Stimulated activated CD4-positive, alpha-beta T cell treated with anti-CD3 and anti-CD28 coated beads, Interleukin-1b, Interleukin-23, amount 100 ng/mL, for 4 hours (primary cell): ENCODE measurements at places on chromosomes 6 and 20.

GRCh38 chr6:141866731-141867497 lies 265.8 kb upstream of the GJE1 start:
- no peak for DNase-seq

DNA sequence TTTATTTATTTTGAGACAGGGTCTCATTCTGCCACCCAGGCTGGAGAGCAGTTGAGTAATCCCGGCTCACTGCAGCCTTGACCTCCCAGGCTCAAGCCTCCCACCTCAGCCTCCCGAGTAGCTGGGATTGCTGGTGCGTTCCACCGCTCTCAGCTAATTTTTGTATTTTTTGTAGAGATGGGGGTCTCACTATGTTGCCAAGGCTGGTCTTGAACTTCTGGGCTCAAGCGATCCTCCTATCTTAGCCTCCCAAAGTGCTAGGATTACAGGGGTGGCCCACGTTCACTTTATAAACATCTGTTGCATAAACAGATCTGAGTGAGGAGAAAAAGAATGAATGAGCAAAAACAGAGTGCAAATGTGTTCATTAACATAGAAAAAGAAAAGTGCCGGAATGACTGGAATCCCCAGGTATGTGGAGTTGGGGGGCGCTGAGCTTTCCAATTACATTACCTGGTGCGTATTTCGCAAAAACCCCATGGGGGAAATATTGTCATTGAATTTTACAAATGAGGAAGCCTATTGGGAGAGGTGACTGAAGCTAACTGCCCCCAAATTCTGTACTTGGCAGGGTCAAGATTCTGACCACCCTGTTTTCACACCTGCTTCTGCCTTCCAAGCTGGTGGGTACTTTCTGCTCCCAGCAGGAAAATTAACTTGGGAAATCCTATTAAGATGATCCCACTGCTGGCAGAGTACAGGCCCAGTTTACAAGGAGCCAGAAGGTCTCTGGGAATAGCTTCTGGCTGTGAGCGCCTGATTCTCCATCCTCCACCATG lies 207.7 kb upstream of the JARID2 start:
- DNase-seq, result no peak

- DNase-seq, result no peak
Measured at GRCh38 chr6:30656513-30656912, 9.6 kb downstream of the C6orf136 start.

GRCh38 chr6:150331344-150331743 lies 37.5 kb upstream of the IYD start:
- no peak for DNase-seq

DNA sequence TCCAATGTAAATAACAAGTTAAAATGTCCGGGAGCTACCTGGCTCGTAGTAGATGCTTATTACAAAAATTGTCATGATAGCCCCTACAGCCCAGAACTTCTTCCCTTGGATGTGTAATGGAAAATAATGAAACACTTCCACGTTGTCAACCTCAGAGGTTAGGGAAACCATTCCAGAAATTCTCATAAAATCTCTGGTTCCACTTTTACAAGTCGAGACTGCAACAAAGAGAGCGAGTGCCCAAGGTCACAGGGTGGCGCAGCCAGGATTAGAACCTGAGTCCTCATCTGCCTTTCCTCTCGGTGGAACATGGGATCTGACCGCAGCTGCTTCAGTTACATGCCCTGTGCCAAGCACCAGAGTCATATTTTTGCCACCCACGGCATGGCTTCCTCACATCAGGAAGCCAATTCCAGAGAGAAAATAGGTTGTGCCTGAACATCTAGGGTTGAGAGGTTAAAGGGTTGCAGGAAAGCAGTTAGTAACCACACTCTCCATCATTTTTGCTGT lies 157.6 kb downstream of the SOBP start:
- no peak for DNase-seq

DNA sequence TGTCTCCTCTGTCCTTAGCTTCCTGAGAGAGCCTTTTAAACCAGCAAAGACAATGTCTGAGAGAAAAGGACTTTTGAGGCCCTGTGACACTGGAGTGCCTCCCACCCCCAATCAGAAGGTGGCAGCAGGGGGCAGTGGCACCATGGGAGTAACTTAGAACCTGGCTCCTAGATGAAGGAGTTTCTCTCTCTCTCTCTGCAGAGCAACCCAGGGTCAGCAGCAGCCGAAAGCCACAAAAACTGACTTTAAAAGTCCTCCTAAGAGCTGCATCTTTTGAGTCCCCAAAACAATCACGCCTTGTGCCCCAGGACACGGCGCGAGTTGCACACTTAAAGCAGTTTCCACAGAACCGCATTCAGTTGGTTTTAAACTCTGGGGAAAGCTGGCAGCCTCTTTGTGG lies 5.3 kb upstream of the TCP11 start:
- no peak for DNase-seq

- DNase-seq, result no peak
Measured at GRCh38 chr20:8414586-8415274, 282.7 kb downstream of the PLCB1 start.

DNA sequence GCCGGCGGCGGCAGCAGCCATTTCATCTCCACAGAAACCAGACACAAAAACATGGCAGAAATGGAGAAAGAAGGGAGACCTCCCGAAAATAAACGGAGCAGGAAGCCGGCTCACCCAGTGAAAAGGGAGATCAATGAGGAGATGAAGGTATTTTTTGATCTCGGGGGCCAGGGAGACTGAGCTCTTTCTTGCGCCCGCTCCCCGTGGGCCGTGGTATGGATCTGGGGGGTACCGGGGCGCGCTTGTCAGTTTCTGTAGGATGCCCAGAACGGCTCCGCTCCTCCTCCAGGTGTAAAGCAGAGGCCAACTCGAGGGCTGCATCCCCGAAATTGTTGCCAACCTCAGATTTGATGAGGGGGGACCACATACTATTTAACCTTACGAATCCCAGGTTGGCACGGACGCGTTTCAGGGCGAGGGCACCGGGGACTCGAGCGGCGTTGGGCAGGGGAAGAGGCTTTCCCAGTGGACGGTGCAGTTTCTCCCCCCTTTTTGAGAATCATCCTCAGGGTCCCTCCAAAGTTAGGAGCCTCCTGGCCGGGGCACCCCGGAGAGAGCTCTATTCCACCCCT lies 735 bp downstream of the SOBP start:
- no peak for DNase-seq

DNA sequence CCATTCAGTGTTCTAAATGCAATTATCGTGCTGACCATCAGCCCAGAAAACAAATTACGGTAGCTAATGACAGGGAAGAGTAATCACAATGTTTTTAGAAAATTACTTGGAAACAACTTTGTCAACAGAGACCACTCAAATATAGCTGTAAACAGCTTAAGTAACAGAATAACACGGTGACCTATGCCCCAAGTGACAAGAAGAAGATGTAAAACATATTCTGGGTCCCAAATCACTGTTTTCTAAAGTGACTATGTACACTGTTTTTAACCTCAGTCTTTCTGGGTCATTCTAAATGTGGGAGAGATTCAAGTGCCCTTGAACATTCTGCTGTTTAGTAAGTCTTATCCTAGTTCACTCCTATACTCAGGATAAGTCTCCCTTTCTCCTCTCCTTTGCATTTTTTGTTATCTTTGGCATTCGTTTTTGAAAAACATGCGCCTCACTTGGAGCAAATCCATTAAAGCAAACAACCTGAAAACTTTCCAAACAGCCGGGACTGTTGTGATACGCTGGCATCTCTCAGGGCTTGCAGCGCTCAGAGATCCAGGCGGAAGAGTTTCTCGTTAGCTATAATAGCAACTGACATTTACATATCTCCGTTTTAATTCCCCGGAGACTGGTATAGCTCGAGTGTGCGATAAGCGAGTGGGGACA lies 114.5 kb upstream of the SOX4 start:
- DNase-seq, result no peak

GRCh38 chr6:27605401-27606342 lies 132.8 kb upstream of the ZNF184 start:
- no peak for DNase-seq

GRCh38 chr20:46243707-46244628 lies 64.3 kb downstream of the CDH22 start:
- DNase-seq, result no peak

DNA sequence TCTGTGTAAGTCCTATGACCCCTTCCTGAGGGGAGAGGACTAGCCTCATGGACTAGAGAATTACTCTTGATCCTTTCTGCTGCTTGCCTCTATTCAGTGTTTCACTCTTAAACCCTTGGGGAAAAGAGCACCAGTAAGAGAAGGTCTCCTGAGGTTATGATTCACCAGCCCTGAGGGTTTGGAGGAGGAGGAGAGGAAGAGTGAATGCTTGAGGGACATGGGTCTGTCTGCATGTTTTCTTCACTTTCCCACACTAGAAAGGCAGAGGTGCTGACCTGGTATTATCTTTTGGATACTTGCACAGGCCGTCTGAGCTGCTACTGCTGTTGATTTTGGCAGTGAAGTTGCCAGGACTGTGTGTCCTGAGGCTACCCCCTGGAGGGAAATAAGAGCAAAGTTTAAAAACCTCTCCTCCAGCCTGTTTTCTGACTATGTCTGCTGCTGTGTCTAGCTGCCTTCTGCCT lies 78.3 kb downstream of the CD109 start:
- DNase-seq, result no peak

- peak; percentile 9 for DNase-seq
Measured at GRCh38 chr6:328136-328670, 35.9 kb downstream of the DUSP22 start.

DNA sequence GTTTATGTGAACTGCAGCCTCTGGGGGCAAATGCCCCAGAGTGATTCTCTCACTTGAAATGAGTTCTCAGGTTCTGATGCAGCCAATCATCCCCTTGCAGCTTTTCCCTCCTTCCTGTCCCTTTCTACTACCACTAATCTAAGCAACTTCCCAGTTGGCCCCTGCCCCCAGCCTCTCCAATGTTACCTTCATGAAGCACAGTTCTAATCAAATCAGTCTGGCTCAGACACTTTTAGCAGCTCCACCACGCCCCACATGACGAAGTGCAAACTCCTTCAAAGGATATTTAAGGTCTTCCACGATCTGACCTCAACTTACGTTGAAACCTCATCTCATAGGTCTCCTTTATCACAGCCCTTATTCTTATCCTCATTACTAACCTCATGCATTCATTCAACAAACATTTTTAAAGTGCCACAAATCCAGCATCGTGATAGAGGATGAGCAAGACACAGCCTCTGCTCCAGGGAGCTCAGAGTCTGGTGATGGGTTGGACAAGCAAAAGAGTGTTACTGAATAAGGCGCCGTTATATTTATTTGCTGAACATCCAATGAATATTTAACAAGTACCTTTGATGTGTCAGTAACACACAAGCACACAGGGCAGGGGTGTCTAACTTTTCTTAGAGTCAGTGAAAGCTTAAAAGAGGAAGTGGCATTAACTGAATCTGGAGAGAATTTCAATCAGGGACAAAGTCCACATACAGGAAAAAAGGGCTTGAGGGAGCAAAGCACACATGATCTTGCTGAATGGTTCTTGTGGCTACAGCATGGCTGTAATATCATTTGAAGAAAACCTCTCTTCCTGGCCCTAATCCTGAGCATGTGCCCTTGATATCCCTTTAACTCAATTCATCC lies 20.4 kb upstream of the DTNBP1 start:
- no peak for DNase-seq

GRCh38 chr20:46587986-46588385 lies 37.5 kb upstream of the OCSTAMP start:
- DNase-seq, result no peak

DNA sequence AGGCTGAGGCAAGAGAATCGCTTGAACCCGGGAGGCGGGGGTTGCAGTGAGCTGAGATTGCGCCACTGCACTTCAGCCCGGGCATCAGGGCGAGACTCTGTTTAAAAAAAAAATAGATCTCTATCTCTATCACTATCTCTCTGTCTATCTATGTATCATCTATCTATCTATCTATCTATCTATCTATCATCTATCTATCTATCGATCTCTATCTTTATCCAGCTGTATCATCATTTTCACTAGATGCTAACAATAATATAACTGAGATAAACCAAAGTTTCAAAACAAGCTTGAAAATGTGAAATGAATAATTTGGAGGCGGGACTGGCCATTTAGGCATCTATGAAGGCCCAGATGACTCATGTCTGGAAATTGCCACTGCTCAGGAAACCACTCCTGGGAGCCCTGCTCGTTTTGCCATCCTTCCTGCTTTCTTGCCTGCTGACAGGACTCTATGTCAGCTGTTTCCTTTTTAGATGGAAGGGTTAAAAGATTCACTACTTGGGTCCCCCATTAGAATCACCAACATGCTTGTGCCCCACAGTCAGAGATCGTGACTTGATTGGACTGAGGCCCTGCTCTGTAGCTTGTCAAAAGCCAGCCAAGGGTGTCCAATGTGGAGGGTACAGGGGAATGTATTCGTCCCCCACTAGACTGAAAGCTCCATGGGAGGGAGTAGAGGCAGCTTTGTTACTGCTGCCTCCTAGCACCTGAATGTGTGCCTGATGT lies 61.7 kb downstream of the UTRN start:
- no peak for DNase-seq

DNA sequence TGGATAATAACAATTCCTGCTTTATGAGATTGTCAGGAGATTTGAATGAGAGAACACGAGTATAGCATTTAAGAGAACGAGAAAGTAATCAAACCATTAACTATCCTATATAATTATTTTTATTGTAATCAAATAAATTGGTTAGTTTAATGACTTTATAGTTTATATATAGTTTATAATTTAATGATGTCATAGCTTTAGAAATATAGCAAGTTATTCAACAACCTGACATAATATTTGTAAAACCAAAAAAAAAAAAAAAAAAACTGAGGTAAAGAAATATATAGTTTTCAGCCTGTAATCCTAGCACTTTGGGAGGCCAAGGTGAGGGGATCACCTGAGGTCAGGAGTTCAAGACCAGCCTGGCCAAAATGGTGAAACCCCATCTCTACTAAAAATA lies 26.4 kb upstream of the DST start:
- DNase-seq, result no peak

DNA sequence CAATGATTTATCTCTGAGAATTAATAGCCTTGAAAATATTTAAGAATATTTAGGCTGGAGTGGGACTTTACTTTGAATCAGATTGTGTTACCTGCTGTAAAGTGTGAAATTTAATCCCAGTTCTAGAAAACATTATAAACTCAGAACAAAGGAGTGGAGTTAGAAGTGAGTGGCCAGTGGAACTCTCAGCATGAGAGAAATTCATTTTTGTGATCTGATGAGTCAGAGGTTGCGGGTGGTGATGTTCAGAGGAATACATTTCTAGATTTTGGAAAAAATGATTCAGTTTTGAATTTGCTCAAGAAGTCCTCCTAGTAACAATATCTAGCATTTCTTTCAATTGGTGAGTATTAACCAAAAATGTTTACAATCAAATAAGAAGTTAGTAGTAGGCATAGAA lies 167.5 kb downstream of the ZFAND3 start:
- peak; percentile 6 for DNase-seq

DNA sequence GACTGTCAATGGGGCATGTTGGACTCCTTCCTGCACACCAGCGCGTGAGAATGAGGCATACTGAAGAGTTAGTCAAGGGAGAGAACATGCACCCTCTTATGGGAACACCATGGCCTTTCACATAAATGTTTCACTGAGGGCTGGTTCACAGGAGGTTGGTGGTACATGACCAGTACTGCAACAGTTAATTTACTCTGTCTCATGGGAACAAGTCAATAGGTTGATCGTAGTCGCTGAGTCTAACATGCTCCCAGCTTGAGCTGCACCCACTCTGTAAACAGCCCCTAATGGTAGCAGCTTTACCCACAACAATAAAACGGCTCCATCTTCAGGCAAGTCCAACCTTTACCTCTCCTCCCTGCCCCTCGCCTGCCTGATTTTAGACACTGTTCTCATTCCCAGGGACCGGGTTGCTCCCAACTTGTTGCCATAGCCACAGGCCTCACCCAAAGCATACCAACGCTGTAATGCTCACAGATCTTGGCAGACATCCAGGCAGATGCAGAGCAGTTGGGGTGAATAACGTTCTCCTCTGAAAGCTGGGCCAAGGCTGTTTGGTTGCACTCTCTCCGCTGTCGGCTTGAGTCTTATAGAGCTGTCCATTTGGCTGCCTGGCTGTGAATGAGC lies 111.3 kb downstream of the LY86 start:
- no peak for DNase-seq
